ENCODE measurements at places on chromosomes 16 and 17.

DNA sequence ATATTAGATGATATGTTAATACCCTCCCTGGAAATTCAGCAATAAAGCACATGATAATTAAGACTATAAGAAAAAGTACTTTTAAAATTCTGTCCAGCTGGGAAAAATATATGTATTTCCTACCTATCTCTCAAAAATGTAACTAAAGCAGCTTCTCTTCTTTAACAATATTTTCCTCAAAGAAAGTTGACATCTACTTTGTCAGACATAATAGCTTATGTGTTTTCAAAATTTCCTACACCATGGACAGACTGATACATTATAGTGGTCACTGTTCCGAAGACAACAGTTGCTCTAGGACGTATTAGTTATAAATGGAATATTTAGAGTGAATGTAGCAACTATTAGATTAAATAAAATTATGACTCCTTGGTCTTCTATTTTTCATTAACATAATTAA, 131.4 kb upstream of the NACA2 start:
- DNase-seq, result no peak

DNA sequence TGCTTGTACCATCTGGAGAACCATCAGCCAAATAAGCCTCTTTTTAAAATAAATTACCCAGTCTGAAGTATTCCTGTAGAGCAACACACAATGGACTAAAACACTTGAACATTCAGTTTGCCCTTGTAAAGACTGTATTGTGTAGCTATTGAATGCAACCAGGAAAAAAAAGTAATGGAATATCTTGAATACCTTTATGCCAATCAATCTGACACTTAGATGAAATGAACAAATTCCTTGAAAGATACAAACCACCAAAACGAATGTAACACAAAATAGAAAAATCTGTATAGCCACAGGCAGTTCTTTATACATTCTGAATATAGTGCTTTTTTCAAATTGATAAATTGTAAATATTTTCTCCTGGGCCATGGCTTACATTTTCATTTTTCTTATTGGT, 63.3 kb upstream of the KCNJ16 start:
- no peak for DNase-seq

GRCh38 chr17:67863624-67864247, 38.4 kb downstream of the BPTF start:
- no peak for DNase-seq

DNA sequence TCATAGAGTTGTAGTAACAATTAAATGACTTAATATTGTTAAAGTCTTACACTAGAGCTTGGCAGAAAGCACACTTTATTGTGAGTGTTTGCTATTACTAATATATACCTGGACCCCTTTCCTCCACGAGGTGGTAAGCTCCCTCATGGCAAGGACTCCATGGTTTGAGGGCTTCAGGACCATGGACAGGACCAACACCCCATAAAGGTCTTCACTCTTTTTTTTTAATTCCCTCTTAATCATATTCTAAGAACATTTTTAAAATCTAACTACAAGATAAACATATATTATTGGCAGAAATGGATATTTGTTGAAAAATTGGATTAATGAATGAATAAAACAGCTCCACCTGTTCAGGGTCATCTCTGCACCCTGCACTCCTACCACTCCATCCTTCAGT, 154.5 kb downstream of the CBLN1 start:
- no peak for DNase-seq

GRCh38 chr16:74771656-74772315, 2.8 kb downstream of the FA2H start:
- no peak for DNase-seq

GRCh38 chr16:67435758-67436164, 4.8 kb downstream of the HSD11B2 start:
- DNase-seq, result no peak

GRCh38 chr16:58670177-58670576, 14.4 kb downstream of the SLC38A7 start:
- DNase-seq, result no peak

DNA sequence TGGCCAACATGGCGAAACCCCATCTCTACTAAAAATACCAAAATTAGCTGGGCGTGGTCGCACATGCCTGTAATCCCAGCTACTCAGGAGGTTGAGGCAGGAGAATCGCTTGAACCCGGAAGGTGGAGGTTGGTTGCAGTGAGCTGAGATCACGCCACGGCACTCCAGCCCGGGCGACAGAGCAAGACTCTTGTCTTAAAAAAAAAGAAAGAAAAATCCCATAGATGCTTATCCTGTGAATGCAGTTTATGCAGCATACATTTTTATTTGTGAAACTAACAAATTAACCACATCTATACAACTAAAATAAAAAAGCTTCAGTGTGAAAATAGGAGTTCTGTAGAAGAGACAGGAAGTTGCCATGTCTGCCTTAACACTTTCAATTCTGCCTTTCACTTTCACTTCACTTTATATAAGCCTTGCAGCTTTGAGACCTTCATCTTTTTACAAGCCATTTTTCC, 7.1 kb downstream of the IGSF6 start:
- no peak for DNase-seq

DNA sequence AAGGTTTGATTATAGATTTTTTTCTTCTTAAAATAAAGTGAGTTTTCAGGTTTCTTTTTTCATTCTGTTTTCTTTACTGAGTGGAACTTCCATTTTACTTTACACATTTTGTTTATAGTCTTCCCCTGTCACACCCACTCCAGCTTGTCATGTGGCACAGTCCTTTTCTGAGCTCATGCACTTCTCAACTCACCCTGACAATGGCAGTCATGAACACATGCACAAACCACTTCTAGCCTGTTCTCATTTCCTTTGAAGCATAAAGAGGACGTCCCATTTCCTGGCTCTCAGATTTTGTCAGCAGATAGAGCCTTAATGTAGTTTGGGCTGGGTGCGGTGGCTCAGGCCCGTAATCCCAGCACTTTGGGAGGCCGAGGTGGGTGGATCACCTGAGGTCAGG, 168.0 kb downstream of the AHSP start:
- no peak for DNase-seq

DNA sequence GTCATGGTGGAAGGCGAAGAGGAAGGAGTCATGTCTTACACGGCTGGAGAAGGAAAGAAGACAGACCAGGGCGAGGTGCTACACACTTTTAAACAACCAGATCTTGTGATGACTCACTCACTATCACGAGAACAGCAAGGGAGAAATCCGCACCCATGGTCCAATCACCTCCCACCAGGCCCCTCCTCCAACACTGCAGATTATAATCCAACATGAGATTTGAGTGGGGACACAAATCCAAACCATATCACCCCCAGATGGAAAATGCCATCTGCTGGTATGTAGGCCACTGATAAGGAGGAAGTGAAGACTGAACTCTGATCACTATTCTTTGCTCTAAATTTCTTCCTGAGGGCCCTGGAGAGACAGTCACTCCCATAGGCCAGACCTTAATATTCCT, 7.5 kb upstream of the ITGAX start:
- DNase-seq, result no peak

DNA sequence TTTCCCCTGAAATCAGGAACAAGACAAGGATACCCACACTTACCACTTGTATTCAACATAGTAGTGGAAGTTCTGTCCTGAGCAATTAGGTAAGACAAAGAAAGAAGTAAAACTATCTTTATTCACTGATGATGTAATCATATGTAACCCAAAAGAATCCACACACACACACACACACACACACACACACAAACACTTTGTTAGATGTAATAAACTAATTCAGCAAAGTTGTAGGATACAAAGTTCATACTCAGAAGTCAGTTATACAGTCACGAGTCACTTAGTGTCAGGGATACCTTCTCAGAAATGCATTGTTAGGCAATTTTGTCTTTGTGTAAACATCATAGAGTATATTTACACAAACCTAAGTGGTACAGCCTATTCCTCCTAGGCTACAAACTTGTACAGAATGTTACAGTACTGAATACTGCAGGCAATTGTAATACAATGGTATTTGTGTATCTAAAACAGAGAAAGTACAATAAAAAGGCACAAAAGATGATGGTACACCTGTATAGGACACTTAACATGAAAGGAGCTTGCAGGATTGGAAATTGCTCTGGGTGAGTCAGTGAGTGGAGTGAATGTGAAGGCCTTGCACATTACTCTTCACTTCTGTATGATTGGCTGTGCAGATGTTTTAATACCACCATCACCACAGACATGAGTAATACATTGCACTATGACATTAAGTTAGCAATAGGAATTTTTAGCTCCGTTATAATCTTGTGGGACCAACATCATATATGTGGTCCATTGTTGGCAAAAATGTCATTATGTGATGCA, 370.1 kb downstream of the ZFHX3 start:
- DNase-seq, result no peak

DNA sequence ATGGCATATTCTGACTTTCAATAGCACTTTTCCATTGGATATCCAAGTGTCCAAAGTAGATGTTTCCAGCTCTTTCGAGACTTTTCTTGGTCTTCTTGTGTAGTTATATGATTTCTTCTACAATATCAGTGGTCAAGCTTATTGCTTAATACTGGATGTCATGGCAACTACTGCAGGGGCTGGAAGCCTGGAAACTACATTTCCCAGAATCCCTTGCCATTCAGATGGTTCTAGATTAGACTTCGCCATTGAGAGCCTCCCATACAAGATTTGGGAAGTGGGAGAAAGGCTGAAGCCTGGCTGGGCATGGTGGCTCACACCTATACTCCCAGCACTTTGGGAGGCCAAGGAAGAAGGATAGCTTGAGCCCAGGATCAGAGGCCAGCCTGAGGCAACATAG, 153.6 kb downstream of the C16orf95 start:
- DNase-seq, result no peak

DNA sequence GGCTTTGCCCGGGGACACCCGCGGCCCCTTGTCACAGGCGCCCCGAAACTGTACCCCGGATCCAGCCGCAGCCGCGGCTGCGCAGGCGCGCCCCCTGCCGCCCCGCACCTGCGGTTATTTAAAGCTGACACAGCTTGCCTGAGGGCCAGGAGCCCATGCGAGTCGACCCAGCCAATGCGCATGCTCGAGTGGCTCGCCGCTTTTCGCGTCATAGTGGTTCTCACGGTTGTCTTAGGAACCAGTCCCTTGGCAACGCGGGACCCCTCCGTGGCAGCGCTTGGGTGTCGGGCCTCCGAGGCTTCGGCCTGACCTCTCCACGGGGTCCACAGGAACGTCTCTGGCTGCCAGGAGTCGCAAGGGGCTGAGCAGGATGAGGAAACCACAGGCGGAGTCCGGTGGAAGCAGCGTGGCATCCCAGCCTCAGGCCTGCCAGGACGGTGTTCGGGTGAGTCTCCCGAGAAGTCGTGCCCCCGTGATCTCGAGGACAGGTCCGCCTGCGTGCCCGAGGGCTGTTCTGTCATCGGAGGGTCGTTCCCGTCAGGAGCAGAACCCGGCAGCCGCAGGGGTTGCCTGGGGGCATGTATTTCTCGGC, 716.9 kb downstream of the KCNJ18 start:
- no peak for DNase-seq

GRCh38 chr16:85222155-85222863, 110.0 kb upstream of the CIBAR2 start:
- no peak for DNase-seq

DNA sequence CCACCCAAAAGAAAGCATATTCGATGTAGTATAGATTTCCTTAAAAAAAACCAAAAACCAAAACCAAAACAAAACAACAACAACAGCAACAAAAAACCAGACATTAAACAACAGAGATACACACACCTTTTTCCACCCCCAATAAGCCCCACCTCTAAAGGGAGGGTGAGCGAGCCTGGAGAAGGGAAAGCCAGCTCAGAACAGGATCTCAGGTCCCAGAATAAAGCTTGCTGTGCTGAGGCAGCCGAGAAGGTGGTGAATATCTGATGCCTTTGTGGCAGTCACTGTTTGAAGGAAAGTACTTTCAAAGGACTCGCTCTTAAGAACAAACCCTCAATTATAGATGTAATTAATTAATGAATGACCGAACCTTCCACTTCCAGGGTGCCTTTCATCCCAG, 470 bp downstream of the KRT23 start:
- no peak for DNase-seq

GRCh38 chr17:17831208-17832031, 5.4 kb downstream of the SREBF1 start:
- DNase-seq, result no peak

DNA sequence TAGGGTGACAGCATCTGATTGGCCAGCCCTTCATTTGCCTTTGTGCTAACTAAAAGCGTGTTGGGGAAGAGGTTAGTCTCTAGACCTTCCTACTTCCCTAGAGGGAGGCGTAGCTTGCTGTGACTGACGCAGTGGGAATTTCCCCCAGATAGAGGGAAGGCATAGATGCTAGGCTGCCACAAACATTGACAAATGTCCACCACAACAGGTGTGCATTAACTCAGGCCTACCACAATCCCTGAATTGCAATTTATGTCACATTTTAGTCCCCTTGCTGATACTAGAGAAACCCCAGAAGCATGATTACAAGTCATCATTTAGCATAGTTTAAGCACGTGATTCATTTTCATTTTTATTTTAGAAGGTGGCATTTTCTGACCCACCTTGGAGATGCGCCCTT, 76.3 kb upstream of the WSB1 start:
- DNase-seq, result no peak

- DNase-seq, result no peak
Observed at GRCh38 chr16:50613281-50613963, 65.2 kb downstream of the NKD1 start.

- DNase-seq, result no peak
Observed at GRCh38 chr16:57469917-57470470, 7.5 kb downstream of the POLR2C start.

DNA sequence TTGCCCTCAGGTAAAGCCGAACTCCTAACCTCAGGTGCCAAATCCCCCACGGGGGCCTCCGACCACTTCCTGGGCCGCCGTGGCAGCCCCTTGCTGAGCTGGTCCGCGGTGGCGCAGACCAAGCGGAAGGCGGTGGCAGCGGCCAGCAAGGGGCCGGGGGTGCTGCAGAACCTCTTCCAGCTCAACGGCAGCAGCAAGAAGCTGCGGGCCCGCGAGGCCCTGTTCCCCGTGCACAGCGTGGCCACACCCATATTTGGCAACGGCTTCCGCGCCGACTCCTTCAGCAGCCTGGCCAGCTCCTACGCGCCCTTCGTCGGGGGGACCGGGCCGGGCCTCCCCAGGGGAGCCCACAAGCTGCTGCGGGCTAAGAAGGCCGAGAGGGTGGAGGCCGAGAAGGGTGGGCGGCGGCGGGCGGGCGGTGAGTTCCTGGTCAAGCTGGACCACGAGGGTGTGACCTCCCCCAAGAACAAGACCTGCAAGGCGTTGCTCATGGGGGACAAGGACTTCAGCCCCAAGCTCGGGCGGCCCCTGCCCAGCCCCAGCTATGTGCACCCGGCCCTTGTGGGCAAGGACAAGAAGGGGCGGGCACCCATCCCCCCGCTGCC, 51.6 kb downstream of the ACTG1 start:
- DNase-seq, result no peak

- no peak for DNase-seq
Observed at GRCh38 chr16:11349599-11350276, 4.5 kb downstream of the RMI2 start.

All from esophagus squamous epithelium (tissue), 5 donors.